DMS153 (cell line): ENCODE measurements at places on chromosomes 4 and X.

DNA sequence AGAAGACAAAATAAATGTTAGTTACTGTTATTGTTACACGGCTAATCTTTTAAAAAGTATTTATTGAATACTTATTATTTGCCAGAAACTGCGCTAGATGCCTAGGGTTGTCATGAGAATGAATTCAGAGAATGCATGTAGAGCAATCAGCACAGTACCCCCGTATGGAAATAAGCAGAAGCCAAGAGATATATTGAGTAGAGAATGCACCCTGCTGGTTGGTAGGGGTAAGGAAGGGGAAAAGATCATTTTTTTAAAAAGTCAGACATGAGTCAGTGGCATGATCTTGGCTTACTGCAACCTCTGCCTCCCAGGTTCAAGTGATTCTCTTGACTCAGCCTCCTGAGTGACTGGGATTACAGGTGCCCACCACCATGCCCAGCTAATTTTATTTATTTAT lies 13.1 kb upstream of the DRP2 start:
- no peak for DNase-seq

DNA sequence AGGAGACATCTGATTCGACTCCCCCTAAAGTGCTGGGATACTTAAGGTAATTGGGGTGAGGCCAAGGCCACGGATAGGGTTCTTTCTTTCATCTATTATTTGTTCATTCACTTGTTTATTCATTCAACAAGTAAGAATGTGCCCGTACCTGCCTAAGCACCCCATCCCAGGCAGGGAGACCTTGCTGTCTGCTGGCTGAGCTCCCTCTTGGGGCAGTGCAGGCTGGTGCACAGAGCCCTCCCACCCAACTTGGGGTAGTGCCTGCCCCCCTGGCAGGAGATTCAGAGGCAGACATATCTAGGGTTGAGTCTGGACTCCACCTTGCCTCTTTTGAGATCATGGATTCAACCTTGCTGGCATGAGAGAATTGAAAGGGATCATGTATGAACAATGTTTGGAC lies 95.7 kb downstream of the DRD5 start:
- DNase-seq = no peak

GRCh38 chr4:5824635-5825034 lies 68.3 kb downstream of the CRMP1 start:
- DNase-seq = no peak

DNA sequence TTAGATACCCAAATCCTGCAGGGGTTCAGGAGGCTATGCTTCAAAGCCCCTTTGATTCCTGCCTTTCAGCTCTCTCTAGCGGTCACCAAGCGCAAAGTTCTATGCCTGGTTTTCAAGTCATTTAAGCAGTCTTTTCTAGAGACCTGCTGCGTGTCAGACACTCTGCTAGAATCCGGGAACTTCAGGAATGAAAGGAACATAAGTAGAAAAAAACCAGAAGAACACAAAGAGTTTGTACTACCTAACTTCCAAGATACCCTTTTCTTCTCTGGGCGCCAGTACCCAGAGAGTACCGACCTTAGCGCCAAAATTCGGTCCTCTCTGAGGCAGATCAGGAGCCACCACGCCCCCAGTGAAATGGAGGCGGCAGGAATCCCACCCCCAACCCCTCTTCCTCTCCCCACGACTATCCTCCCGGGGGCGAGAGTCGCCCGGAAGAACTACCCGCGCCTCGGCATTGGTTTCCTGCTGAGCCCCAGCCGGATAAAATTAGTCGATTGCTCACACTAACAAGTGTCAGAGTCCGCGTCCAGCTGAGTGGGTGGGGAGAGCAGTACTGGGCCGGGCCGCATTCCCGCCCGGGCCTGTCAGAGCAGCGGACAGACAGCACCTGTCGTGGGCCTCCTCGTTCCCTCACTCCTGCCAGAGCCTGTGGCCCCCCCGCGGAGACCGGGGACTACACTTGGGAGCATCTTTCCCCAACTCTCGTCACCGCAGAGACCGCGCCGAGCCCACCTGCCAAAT lies 78.8 kb downstream of the RLIM start:
- peak; percentile 1 for DNase-seq

DNA sequence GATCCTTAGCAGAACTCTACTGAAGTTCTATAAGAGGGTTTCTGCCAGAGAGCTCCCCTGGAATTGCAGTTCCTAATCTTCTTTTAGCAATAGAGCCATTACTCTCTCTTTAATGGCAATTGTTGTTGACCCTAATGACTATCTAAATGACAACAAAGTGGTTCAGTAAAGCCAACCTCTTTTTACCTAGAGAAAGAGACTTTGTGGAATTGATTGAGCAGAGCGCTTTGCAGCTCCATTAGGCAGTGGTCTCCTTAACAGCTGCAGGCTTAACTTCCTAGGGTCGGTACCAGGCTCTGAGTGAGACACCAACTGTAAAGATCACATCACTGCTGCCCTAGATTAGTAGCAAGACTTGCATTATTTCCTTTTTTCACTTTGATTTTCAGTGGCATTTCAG lies 1472.9 kb upstream of the TENM3 start:
- DNase-seq = no peak

- DNase-seq = peak; percentile 87
Measured at GRCh38 chr4:107747748-107748486, 27.9 kb upstream of the PAPSS1 start.

- no peak for DNase-seq
Measured at GRCh38 chrX:52416816-52417215, 48.0 kb downstream of the XAGE2 start.

- no peak for DNase-seq
Measured at GRCh38 chrX:47145395-47146120, 537 bp downstream of the RBM10 start.

DNA sequence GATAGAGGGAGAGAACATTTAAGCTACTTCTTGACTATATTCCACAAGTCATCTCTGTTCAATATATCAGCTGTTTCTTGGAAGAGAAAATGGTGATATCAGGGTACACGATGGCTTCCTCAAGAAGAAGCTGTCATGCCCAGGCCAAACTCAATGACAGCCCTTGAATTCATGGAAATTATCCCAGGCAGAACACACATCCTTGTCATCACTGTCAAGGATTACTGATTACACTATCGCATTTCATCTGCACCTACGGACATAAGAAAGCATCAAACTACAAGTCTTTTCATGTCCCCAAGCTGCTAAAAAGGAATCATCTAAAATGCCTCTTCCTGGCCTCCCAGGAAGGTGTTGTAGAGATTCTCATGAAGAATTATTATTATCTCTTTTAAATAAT lies 165.2 kb upstream of the SLC7A11 start:
- no peak for DNase-seq

DNA sequence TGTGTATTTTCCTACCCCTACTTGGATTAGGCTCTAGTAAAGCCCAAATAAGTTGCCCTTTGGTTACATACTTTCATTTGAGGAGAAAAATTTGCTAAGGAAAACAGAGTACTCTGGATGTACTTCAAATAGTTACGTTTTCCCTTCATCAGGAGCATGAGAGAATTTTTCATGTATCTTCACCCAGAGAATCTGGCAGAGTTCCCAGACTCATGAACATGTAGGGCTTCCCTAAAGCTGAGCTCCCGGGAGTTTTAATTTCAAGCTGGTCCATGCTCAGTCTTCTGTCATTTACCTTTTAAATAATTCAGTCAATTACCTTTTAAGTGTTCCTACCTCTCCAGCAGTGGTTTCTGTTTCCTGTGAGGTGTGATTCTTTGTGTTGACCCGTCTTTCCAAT lies 367.5 kb upstream of the GRID2 start:
- peak; percentile 69 for DNase-seq

DNA sequence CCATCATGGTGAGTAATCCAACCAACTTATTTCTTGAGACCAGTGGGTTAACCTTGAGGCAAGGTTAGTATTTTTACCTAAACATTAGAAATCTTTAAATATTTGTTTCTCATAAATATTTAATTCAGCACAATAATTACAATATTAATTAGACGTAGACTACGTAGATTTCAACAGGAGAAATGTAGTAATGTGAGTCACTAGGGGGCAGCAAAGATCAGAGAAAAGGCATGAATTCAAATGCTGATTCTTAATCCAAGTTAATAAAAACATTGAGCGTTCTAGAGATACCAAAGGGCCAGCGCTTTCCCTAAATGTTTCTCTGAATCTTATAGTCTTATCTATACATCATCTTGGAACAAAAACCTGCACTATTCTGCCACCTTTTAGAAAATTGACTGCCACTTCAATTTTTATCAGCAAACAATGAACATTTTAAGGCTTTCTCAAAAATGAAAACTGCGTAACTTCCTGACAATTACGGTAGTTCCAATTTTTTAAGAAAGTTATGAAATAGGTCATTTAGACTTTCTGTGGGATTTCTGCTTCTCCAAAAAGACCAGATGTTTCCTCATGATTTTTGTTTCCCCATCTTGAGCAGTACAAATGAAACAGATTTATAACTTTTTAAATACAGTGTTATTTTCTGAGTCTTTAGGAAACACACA lies 180.7 kb downstream of the GASK1B start:
- peak; percentile 24 for DNase-seq

- no peak for DNase-seq
Measured at GRCh38 chr4:133154725-133155124, 5.6 kb downstream of the PCDH10 start.

GRCh38 chr4:113727802-113728201 lies 33.7 kb downstream of the CAMK2D start:
- DNase-seq = no peak

DNA sequence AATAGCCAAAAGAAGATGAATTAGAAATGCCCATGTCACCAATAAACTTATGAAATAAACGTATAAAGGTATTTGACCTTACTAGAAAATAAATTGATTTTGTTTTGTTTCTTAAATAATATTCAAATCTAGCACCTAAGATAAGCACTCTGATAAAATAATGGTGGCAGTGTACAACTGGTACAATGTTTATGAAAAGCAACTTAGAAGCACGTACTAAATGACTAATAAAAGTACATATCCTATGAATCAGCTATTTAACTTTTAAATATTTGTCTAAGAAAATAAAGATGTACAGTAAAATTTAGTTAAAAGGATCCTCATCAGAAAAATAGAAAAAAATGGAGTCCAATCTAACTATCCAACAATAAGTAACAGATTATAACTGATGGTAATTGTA lies 6.7 kb downstream of the MANBA start:
- DNase-seq = no peak
